ENCODE measurements at places on chromosomes 16 and 17.

DNA sequence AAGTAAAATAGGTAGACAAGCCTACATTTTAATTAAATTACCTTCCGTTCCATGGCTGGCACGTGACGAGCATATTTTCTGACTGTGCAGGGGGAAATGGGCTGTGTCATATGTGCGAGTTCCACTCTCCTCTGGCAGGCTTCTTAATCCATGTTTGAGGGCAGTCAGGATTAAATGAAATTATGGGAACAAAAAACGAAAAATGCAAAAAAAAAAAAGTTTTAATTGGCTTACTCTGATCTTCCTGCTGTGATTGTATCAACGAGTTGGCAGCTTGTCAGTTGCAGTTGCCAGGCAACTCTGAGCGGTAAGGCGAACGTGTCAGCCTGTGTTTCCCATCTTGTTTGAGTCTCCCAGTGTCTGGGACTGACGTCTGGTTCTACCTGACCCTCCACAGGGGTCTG lies 302.9 kb upstream of the XYLT1 start:
- DNase-seq = no peak

GRCh38 chr17:418421-418751 lies 65.8 kb upstream of the RPH3AL start:
- no peak for DNase-seq

- DNase-seq = no peak
Measured at GRCh38 chr17:3982113-3982512, 17.9 kb upstream of the ATP2A3 start.

- no peak for DNase-seq
Measured at GRCh38 chr17:62855156-62855555, 47.0 kb upstream of the MARCHF10 start.

DNA sequence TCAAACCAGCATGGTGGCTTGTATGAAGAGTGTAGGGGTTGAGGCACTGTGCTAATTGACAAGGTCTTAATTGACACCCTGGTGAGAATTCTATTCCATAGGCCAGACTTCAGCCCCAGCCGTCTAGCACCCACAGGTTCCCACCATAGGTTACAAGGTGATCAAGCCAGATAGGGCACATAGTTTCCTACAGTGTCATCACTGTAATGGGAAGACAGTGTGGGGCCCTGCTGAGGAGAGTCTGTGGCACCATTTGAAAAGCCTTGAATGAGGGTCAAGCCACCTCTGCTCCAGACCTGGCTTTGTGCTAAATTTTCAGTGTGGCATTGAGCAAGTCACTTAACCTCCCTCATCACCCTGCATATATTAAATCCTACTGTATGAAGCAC lies 36.2 kb downstream of the YPEL2 start:
- DNase-seq = no peak

GRCh38 chr17:68195667-68196393 lies 52.0 kb upstream of the AMZ2 start:
- DNase-seq = no peak

DNA sequence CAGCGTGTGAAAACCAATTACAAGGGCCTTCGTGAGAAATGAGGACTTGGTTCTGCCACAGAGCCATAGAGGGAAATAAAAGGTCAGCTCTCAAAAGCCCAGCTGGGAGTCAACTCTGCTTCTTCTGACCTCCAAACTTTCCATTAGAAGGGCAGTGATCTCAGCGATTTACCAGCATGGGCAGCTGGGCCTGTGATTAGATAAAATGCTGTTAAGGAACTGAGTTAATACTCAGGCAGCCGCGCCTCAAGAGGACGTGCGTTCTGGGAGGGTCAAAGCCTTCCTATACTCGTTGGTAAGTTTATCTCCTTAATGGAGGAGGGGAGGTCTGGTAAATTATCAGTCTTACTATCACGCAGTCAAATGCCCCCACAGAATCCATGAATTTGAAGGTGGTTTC lies 480.2 kb upstream of the ERCC4 start:
- DNase-seq = no peak

- DNase-seq = no peak
Measured at GRCh38 chr16:49523435-49524159, 150.0 kb downstream of the C16orf78 start.

- DNase-seq = no peak
Measured at GRCh38 chr17:13756763-13757162, 155.0 kb upstream of the HS3ST3A1 start.

DNA sequence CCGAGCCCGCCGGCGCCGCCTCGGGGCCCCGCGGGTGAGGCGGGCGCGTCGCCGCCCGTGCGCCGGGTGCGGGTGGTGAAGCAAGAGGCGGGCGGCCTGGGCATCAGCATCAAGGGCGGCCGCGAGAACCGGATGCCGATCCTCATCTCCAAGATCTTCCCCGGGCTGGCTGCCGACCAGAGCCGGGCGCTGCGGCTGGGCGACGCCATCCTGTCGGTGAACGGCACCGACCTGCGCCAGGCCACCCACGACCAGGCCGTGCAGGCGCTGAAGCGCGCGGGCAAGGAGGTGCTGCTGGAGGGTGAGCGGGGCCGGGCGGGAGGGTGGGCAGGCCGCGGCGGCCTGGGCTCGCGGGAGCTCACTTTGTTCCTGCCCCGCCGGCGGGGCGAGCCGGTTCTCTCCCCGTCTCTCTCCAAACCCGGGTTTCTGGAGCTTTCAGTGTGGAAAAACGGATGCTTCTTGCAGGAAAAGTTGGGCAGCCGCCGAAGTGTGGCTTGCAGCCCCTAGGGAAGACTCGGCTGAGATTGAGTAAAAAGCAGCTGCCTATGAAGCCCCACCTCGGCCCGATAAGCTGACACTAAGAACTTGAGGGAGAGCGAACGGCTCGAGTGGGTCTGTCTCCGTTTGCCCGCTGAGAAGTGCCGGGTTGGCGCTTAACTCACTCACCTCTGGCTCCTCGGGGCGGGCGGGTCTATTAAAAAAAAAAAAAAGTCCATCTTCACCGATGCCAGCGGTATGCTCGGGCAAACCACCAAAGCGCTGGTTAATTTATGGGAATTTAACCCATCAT lies 677 bp downstream of the SNTB2 start:
- DNase-seq = no peak

DNA sequence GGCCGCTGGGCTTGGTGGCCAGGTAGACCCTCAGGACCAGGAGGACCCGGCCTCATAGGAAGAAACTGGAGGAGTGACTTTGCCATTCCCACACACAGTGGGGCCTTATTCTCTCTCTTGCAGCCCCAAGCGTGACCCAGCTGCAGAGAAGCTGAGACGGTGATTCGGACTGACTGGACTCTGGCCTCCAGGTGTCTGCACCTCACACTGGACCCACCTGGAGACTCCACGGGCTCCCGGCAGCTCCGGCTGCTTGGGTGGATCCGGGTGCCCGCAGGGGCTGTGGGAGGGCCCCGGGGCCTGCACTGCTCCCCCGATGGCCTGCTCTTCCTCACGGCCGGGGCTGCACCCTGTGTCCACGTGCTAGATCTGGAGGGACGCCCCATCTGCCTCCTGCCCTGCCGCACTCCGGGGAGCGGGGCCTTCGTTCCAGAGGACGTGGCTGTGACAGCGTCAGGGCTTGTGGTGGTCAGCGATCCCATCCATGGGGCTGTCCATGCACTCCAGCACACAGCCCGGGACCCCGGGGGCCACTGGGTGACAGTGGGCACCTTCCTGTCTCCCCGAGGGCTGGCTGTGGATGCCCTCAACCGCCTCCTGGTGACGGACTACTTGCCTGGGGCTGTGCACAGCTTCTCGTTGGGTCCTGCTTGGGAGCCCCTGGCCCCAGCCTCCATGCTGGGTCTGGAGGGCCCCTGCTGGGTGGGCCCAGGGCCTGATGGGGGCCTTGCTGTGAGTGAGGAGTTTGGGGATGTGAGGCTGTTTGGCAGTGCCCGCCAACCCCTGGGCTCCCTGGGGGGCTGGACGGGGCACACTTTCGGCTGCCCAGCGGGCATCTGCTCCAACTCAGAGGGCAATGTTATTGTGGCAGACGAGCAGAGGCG lies 810 bp downstream of the NHLRC4 start:
- DNase-seq = no peak

DNA sequence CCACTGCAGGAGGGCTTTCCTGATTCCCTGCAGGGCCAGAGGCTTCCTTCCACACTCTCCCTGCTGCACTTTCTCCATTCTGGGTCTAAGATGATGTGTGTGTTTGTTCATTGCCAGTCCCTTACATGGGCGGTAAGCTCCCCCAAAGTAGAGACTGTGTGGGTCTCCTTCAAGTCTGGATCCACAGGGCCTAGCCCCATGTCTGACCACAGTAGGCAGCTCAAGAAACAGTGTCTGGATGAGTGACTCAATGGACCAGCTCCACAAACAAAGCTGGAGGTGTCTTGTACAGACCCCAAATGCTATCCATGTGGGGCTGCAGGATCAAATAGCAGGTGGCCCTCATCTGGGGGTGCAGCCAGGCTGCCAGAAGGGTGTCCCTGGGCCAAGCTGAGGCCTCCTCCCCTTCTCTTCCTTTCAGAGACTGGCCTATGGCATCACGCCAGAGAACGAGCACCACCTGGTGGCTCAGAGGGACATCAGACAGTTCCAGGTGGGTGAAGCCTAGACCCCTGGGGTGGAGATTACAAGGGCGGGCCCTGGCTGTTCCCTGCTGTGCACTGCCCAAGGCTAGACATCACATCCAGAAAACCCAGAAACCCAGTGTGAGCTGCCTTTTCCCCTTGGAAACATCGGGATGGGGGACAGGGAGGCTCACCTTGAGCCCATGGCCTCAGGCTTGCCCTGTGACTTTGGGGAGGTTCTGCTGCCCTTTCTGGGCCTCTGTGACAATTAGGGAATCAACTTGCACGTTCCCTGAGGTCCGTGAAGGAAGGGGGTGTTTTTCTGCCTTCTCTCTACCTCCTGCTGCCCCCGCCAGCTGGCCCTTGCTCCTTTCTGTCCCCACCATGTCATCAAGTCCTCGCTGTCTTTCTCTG lies 45.9 kb downstream of the SLC6A2 start:
- peak; percentile 1 for DNase-seq

DNA sequence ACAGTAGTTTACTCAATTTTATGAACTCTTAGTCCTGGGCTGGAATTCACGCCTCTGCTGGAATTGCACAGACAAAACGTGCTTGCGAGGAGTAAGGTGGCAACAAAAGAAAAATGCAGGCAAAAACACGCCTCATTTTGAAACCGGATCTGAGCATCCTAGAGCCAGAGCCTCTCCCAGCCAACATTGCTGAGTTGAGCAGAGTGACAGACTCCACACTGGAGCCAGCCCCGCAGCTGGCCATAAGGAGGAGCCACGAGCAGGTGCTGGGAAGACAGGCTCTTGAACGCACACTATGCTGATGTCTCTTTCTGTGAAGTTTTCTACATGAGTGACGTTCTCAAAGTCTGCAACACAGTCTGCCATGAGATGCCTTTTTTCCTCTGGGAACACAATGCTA lies 14.6 kb upstream of the HSBP1 start:
- DNase-seq = no peak

GRCh38 chr17:16439811-16440351 lies 24.5 kb downstream of the TRPV2 start:
- no peak for DNase-seq

DNA sequence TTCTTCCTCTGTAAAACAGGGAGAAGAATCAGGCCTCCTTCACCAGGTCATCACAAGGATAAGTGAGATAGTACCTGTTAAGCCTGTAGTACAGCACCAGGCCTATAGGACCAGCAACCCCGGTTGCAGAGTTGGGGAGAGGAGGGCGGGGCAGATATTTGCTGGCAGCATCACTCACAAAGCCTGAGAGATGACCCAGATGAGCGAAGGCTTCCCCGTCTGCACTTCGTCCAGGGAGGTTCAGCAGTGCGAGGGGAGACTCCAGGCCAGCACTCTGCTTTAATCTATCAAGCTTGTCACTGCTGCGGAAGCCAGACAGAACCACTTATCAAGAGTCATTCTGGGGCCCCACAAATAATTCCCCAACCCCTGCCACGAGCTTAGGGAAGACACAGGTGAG lies 15.8 kb upstream of the RBBP6 start:
- DNase-seq = no peak

- no peak for DNase-seq
Measured at GRCh38 chr17:53659181-53659580, 163.5 kb upstream of the KIF2B start.

GRCh38 chr17:61659437-61659836 lies 68.4 kb upstream of the NACA2 start:
- no peak for DNase-seq

- DNase-seq = no peak
Measured at GRCh38 chr17:44940317-44940716, 7.3 kb downstream of the KIF18B start.

GRCh38 chr17:29628644-29629043 lies 5.9 kb upstream of the CORO6 start:
- DNase-seq = no peak

DNA sequence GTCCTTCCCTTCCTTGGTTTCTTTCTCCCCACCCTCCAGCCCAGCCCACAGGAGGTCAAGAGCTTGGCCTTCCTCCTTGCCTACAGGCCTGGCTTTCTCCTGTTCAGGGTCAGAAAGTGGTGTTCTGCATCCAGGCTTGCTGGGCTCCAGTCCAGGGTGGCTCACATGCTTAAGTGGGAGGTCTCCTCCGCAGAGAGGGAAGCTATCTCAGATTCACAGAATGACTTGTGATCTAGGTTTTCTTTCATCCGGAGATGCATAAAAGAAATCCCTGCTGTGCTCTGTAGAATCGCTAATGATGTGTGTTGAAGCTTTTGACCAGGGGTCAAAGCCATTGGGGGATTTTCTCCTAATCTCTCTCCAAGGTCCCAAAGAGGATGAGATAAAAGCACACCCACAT lies 382.3 kb upstream of the EEF2KMT start:
- no peak for DNase-seq

DNA sequence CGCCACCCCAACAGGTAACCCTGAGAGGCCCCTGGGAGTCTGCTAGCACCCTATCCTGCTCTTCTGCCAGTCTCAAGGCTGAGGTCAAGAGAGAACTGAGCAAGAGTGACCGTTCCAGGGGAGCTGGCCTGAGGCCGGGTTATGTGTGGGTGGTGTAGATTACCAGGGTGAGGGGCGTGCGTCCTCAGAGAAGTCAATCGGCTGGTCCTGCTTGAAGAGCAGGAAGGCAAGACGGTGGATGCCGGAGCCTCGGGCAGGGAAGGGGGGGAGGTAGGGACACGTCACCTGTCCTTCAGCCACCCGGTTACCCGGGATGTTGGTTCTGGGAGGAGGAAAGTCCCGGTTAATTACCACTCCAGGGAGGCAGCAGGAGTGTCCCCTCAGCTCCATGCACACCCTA lies 2.6 kb upstream of the TRIM65 start:
- no peak for DNase-seq

DNA sequence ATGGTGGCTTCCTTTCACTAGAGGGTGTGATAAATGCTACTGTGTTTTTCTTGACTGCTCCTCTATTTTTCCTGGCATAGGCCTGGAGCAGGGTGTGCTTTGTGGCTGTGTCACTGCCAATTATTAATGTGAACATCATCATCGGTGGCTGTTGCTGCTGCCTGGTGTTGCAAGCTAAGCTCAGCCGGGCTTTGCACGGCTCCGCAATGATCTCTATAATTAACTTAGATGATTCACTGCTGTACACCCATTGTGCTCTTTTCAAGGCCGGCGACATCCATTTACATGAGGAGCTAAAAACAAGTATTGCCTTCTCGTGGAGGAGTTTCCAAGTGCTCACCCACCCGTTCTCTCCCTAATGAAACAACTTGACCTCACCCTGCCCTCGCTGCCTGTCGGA lies 160.1 kb upstream of the IRX3 start:
- DNase-seq = peak; percentile 83

- DNase-seq = no peak
Measured at GRCh38 chr17:81432941-81433340, 37.7 kb downstream of the BAHCC1 start.
